ENCODE measurements at places on chromosomes 11 and 22.

GRCh38 chr11:108148556-108148955 is 27.2 kb downstream of the ACAT1 start:
- DNase-seq: no peak

DNA sequence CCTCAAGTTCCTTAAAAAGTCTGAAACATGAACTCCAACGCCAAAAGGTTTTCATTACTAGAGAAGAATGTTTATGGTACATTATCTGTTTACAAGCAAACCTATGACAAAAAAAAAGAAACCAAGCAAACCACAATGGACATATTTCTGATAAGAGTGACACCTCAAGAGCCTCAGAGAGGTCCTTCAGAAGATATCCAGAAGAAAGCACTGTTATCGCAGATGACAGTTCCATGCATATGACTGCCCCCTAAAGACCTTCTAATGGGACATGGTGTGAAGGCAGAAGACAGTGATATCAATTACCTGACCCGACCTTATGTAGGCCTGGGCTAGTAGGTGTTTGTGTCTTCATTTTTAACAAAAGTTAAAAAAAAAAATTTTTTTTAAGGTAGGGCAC is 3.1 kb downstream of the HDHD5 start:
- no peak for DNase-seq

DNA sequence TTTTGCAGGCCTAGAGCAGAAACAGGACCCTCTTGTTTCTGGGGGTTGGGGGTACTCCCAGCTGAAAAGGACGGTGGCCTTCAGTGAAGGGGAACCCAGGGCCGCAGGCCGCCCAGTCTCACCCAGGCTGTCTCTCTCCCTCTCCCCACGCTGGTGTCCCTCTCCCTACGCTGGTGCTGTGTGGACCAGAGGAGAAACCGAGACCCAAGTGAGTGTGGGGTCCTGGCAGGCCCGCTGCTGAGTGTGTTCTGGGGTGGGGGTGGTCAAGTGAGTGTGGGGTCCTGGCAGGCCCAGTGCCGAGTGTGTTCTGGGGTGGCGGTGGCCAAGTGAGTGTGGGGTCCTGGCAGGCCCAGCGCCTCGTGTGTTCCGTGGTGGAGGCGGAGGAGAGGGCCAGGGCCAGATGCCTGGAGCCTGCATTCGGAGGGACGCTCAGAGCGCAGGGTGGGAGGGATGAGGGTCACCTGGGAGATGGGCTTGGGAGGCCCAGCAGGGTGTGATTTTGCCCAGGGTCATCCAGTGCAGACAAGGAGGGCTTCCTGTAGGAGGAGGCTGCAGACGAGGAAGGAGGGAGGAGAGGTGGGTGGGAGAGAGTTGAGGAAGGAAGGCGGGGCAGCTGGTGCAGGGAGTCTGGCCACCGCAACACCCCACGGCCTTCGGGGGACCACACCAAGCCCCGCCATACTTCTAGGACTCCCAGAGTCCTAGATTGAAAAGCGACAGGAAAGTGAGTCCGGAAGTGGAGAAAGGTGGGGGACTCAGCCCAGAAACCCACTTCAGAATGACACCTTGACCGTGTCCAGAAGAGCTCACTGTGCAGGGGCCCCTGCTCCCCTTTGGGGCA is 10.3 kb downstream of the TNNT3 start:
- DNase-seq: no peak

- no peak for DNase-seq
These were observed 254.0 kb upstream of the FAT3 start for GRCh38 chr11:91970624-91971023.

DNA sequence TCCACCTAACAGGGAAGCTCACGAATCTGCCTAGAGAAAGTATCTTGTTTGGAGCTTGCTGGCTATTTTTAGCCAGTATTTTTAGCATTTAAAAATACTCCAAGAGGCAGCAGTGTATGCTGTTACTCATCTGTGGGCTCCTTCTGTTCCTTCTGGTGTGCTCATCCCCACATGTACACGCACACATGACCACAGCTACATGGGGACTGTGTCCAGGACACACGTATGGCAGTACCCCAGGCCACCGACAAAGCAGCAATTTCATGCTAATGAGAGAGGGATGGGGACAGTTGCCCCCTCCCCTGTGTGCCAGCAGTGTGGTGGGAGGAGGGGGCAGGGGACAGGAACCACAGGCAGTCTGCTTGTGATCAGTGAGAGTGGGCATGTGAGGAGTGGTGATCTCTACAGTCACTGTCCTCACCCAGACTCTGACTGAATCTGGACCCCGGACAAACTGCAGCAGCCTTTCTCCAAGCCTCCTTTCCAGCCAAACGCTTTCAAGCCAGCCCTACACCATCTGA is 16.4 kb downstream of the USP2 start:
- no peak for DNase-seq

DNA sequence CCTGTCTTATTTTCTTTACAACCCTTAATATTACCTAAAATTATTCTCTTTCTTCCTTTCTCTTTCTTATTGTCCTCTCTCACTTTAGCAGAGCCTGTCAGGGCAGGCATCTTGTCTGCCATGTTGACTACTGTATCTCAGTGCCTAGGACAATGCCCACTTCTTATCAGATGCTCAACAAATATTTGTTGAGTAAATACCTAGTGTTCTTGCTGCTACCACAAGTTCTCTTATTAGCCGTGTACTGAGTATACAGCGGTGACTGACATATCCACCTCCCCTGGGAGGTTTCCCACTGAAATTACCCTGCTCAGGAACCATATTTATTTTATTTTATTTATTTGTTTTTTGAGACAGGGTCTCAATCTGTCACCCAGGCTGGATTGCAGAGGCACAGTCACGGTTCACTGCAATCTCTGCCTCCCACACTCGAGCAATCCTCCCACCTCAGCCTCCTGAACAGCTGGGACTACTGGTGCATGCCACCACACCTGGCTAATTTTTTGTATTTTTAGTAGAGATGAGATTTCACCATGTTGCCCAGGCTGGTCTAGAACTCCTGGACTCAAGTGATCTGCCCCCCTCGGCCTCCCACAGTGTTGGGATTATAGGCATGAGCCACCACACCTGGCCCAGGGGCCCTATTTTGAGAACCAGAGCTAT is 6.7 kb downstream of the HPX start:
- no peak for DNase-seq

GRCh38 chr11:105705786-105706530 is 96.1 kb downstream of the GRIA4 start:
- no peak for DNase-seq

DNA sequence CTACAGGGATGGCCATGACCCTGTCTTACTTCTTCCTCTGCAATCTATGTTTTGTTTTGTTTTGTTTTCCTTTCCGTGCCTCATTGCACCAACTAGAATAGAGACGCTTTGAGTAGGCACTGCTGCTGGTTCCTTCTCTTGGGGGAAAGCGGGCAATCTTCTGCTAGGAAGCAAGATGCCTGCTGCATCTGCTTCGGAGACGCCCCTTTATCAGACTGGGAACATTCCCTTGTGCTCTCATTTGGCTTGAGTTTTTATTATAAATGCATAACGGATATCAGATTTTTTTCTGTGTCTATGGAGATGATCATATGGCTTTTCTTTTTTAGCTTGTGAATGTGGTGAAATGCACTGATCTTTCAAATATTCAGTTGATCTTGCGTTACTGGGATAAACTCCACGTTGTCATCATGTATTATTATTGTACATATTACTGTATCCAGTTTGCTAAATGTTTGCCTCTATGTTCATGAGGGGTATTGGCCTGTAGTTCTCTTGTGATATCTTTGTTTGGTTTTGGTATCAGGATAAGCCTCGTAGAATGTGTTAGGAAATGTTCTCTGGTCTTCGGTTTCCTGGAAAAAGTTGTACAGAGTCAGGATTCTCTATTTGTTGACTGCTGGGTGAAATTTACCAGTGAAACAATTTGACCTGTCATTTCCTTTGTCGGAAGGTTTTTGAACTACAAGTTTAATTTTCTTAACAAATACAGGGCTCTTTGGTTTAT is 23.4 kb upstream of the KRTAP5-6 start:
- DNase-seq: no peak

- no peak for DNase-seq
These were observed 9.6 kb upstream of the EED start for GRCh38 chr11:86234831-86235461.

GRCh38 chr11:74950374-74950969 is 1.4 kb downstream of the SPCS2 start:
- no peak for DNase-seq

DNA sequence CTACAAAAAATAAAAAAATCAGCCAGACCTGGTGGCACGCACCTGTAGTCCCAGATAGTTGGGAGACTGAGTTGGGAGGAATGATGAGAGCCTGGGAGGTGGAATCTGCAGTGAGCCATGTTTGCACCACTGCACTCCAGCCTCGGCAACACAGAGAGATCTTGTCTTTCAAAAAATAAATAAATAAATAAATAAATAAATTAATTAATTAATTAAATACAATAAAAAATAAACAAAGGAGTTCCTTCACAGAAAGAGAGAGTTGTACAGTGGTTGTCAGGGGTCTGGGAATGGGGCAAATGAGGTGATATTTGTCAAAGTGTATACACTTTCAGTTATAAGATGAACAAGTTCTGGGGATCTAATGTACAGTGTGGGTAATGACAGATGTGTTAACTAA is 49.8 kb upstream of the GAB2 start:
- DNase-seq: no peak

GRCh38 chr11:6452219-6452618 is 11.4 kb upstream of the HPX start:
- no peak for DNase-seq

- DNase-seq: no peak
These were observed 108.2 kb downstream of the WNT7B start for GRCh38 chr22:45868571-45869339.

- peak; percentile 71 for DNase-seq
These were observed 5.5 kb downstream of the B3GNT6 start for GRCh38 chr11:77039491-77040400.

GRCh38 chr11:104372111-104372510 is 208.2 kb upstream of the PDGFD start:
- no peak for DNase-seq

GRCh38 chr22:24523873-24524272 is 28.7 kb downstream of the UPB1 start:
- no peak for DNase-seq

- DNase-seq: no peak
These were observed 32.2 kb downstream of the LIMK2 start for GRCh38 chr22:31244046-31244942.

DNA sequence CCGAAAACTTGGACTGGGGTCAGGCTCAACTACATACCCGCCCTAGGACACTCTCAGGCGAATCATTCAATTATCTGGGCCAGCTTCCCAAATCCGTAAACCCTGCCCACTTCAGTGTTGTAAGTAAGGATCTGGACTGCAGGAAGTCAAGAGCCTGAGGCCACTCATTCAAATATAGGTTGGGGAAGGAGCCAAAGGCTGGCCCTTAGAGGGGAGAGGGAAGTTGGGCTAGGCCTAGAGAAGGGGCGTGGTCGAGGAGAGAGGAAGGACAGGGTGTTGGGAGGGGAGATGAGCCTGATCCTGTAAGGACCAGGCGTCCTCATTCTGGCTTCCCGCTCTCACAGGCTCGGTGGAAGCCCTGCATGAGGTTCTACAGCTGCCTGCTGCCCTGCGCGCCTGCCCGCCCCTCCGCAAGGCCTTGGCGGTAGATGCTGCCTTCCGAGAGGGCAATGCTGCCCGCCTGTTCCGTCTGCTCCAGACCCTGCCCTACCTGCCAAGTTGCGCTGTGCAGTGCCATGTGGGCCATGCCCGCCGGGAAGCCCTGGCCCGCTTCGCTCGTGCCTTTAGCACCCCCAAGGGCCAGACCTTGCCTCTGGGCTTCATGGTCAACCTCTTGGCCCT is 3.0 kb downstream of the SAC3D1 start:
- DNase-seq: no peak

GRCh38 chr11:102451041-102451680 is 1.4 kb downstream of the TMEM123 start:
- peak; percentile 22 for DNase-seq

DNA sequence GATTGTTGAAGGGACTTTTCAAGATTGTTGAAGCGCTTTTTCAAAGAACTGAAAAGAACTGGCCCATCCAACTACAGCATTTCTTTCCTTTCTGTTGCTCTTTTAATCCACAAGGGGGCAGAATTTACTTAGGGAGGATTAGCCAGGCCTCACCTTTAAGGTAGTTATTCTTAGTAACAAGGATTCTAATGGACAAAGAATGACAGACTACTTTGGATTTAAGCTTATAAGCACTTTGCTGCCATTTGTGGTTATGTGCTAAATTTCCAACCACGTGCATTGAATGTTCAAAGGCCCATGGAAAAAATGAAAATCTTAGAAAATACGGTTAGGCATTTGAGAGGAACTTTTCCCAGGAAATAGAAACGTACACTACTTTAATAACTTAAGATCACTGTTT is 49.5 kb upstream of the HSPA8 start:
- DNase-seq: peak; percentile 47

- DNase-seq: no peak
These were observed 103.0 kb upstream of the CD44 start for GRCh38 chr11:35035894-35036408.

DNA sequence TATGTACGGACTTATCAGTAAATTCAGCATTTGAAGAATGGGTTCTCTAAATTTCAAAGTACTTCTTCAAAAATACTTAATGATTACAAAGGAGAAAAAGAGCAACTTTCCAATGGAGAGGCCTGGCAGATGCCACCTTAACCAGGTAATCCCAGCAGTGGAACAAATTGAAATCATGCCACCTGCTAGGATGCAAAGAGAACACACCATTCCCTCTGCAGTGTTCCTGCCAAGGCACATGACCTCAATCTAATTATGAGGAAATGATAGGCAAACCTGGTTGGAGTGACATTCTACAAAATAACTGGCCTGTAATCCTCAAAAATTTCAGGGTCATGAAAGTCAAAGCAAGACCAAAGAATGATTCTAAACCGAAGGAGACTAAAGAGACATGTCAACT is 21.5 kb downstream of the TNRC6B start:
- no peak for DNase-seq

GRCh38 chr11:34104680-34105078 is 750 bp upstream of the NAT10 start:
- no peak for DNase-seq

GRCh38 chr11:45318516-45318915 is 32.4 kb upstream of the SYT13 start:
- no peak for DNase-seq

- no peak for DNase-seq
These were observed 78.4 kb downstream of the MYO7A start for GRCh38 chr11:77206264-77207018.

GRCh38 chr22:42389143-42389542 is 43.1 kb downstream of the NFAM1 start:
- DNase-seq: no peak

DNA sequence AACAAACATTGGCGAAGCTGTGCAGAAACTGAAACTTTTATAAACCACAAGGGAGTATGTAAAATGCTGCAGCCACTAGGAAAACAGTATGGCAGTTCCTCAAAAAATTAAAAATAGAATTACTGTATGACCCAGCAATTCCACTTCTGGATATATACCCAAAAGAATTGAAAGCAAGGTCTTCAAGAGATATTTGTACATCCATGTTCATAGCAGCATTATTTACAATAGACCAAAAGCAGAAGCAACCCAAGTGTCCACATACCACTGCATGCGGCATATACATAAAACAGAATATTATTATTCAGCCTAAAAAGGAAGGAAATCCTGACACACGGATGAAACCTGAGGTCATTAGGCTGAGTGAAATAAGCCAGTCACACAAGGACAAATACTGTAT is 85.8 kb downstream of the RELT start:
- DNase-seq: no peak

Data from erythroblast (primary cell).